ENCODE measurements at places on chromosomes 5 and 9. TPM values are rescaled to one million over a fixed set of nuclear protein-coding genes. Genes with fewer than 3 reads are reported as not detected.

DNA sequence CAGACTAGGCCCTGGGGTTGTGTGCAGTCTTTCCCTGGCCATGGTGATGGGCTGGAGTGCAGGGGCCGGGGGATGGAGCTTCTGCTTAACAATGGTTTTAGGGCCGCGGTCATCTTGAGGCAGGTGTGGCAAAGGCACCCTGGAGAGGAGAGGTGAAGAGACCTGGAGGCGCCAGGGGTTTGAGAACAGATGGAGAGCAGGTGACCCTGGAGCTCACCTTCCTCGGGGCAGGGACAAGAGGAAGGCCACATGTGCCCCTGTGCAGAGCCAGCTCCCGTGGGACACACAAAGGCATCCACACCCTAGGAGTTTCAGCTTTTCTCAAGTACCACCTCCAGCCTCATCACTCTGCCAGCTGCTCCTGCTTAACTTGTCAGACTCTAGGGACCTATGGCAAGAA lies 46.4 kb upstream of the SH3GL2 start:
- no peak for DNase-seq

- no peak for DNase-seq
These were observed 13.5 kb downstream of the NSD1 start for GRCh38 chr5:177146891-177147638.

DNA sequence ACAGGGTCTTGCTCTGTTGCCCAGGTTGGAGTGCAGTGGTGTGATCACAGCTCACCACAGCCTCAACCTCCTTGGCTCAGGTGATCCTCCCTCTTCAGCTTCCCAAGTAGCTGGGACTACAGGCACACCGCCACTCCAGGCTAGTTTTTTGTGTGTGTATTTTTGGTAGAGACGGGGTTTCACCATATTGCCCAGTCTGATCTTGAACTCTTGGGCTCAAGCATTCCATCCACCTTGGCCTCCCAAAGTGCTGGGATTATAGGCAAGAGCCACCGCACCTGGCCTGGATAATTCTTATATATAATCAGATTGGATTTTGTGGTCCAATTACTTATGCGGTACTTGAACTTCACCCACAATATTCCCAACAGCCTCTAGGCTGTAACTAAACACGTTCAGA lies 19.8 kb downstream of the CCDC69 start:
- no peak for DNase-seq

GRCh38 chr5:30041831-30042385 lies 1151.6 kb upstream of the CDH6 start:
- DNase-seq: no peak

- no peak for DNase-seq
These were observed 43.3 kb downstream of the NCS1 start for GRCh38 chr9:130215341-130216119.

The PKD2L2 gene
- 0.44 TPM for polyA plus RNA-seq

The EDIL3 gene
- 16.5 TPM for polyA plus RNA-seq

The LECT2 gene
- 0.28 TPM for polyA plus RNA-seq

The C9orf153 gene
- polyA plus RNA-seq: 0.30 TPM

The NDOR1 gene
- 7.9 TPM for polyA plus RNA-seq

The PTGES gene
- 14.3 TPM for polyA plus RNA-seq
